ENCODE measurements at places on chromosomes 6 and 20.

DNA sequence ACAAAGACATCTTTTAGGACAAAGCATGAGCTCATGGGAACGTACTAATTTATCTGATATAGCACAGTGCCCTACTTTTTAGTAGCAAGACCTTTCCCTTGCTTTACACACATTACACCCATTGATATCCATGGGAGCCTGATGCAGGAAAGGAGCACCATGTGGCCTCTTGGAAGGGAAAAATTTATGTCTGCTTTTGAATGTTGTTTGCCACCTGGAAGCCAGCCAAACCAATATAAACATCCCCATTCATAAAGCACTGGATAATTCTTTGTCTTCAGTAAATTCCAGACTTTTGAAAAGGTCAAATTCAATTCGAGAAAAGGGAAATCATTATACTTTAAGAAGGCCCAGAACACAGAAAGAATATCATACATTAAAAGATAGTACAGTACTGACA lies 152.3 kb upstream of the BEND6 start:
- no peak for DNase-seq

GRCh38 chr20:58655328-58656107 lies 4.4 kb downstream of the STX16 start:
- DNase-seq = no peak

GRCh38 chr6:49692534-49692933 lies 20.8 kb downstream of the CRISP2 start:
- DNase-seq = no peak

GRCh38 chr6:157560691-157561413 lies 179.9 kb downstream of the ZDHHC14 start:
- no peak for DNase-seq

DNA sequence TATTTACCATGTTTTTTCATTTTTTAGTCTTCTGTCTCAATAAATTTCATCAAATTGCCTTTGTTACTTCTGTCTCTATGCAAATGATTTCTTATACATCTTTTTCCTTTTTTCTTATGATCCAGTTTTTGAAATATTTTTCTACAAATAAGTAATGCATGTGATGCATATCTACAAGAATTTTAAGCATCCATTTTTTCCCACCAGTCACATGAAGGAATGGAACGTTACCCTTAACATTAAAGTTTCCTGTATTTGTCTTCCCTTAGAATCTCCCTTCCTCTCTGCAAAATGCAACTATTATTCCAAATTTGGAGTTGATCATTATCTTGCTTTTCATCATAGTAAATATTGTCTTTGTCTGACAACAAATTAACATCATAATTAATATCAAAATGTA lies 35.5 kb downstream of the PSMB9 start:
- no peak for DNase-seq

DNA sequence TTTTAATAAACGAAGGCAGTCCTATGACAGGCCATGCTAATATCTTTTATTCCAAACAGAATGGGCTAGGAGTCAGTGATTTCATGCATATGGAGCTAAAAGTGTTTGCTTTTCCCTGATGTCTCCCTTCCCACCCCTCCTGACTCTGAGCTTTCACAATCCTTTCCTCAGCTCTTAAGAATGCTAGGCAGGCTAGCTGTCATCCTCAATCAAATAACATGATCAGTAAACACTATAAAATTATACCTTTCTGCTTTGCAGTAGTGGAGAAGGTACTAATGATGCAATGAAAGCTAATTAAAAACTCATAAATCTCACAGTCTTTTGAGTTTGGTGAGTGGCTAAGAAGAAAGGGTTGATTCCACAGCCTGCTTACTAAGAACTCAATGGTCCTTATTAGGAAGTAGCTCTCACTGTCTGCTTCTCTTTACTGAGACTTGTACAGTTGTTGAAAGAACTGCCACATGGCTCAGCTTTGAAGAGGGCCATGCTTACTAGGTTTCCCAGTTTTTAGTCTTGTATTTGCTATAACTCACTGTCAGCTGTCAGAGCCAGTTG lies 250.9 kb upstream of the JAG1 start:
- DNase-seq = no peak

- no peak for DNase-seq
These were observed 62.8 kb upstream of the GTSF1L start for GRCh38 chr20:43789593-43789992.

GRCh38 chr6:137352859-137353258 lies 133.7 kb upstream of the IFNGR1 start:
- DNase-seq = no peak

GRCh38 chr6:4853349-4853748 lies 77.1 kb downstream of the CDYL start:
- no peak for DNase-seq

GRCh38 chr6:36633915-36634314 lies 39.8 kb downstream of the SRSF3 start:
- no peak for DNase-seq

DNA sequence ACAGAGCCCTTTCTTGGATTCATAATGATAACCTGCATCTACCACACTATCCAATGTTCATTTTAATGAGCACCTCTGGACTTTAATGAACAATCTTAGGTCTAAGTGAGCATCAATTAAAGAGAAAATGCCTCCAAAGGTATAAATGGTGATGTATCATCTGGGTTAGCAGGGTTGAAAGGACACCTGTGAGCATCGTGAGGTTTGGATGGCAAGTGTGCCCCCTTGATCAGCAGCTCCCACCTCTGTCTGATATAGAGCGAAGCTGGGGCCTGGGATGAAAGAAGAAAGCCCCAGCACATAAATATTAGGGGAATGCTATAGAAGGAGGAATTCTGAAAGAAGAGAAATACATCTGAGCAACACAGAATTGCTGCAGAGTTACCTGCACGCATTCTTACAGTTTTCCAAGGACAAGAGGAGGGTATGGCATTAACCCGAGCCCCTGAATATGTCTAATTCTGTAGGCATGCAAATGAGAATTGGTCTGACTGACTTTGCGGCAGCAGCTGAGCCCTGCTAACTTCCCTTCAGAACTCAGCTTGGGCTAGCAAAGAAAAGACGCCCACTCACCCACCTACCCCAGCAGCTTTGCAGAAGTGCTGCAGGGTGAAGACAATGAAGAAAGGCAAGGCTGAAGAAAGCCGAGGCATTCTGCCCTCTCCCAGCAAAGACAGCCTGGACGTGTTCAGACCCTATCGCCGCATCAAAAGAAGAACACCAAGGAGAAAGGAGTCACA lies 136.2 kb downstream of the GMPR start:
- no peak for DNase-seq

DNA sequence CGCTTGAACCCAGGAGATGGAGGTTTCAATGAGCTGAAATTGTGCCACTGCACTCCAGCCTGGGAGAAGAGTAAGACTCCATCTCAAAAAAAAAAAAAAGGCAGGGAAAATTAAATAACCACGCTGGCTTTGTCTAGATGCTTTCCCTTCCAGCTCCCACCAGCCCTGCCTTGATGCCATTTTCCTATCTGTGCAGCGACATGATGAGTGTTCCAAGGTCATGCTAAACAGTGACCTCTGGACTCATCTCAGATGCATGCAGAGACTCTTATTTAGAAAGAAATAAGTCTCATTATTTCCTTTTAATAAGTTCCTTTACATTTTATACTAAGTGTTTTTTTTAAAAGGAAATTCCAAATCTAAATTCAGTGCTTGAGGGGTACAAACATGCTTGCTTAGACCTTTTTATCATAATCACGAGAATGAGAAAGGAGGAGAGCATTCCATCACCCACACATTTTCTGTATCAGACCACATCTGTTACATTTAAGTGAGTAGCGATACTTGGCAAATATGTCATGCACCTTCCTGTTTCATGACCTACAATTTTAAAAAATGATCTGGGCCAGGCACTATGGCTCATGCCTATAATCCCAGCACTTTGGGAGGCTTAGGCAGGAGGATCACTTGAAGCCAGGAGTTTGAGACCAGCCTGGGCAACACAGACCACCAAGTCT lies 101.1 kb upstream of the RREB1 start:
- DNase-seq = no peak

Data from T follicular helper cell (primary cell).